ENCODE measurements at places on chromosomes 2 and 18.

- no peak for DNase-seq
These were observed 163.3 kb upstream of the SIX3 start for GRCh38 chr2:44778221-44778654.

GRCh38 chr18:55234366-55235093 lies 275.3 kb upstream of the CCDC68 start:
- DNase-seq: peak; percentile 77

- DNase-seq: peak; percentile 55
These were observed 1.7 kb downstream of the ERFE start for GRCh38 chr2:238160206-238161129.

- DNase-seq: peak; percentile 30
These were observed 215.7 kb downstream of the MCFD2 start for GRCh38 chr2:46699934-46700256.

DNA sequence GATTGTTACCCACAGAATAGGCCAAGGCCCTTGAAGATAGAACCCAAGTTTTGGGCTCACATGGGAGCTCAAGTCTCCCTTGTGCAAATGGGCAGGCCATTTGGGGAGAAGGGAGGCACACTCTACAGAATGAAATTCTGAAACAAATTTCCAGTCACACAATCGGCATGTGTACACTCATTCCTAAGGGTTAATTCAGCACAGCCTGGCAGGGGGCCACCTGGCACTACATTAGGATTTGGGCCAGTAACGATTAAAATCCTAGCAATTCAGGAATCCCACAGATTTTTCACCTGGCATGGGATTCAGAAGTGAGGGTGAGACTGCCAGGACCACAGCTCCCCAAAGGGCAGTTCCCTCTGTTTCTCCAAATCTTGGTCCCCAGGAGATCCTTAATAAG lies 46.4 kb downstream of the BMP10 start:
- no peak for DNase-seq

- peak; percentile 97 for DNase-seq
These were observed 96.8 kb downstream of the STPG4 start for GRCh38 chr2:47058003-47058931.
